H9 (cell line): ENCODE measurements at places on chromosomes 16 and 17. TPM values are rescaled to one million over a fixed set of nuclear protein-coding genes. Genes with fewer than 3 reads are reported as not detected.

SCN4A gene
- total RNA-seq: 5.0 and 5.8 TPM in 2 replicates

CTRB2 gene
- not detected in 2 replicates for total RNA-seq

DNA sequence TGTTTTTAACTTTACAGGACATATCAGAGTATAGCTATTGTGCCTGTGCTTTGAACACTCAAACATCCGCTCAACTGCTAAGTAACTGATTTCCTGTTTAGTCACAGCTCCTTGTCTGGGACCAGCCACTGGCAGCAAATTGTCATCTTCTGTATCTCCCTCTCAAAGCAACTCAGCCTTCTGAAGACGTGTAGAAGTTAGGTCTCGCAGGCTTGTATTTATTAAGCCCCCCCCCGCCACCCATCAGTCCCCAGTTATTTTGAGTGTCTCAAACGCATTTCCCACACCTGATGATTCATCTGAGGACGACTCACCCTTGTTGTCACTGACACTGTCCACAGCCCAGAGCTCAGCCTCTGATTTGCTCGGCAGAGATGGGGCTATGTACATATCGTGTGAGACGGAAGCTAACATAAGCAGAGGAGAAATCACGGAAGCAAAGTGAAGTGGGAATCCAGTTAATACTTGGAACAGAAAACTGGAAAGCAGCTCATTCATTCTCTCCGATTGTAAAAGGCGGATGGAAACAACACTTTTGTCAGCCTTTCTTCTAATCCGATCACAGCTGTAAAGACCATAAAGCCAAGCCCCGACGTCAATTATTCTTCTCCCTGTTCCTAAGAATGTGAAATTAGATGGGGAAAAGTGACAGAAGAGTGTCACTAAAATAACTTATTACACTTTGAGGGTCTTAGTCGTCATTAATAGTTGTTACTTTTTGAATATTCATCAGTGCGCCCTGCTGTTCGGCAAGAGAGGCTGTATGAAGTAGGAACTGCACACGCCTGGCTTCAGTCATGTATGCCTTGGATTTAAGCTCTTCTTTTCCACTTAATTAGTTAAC lies 64.2 kb downstream of the PITPNC1 start:
- DNase-seq: no peak

DNA sequence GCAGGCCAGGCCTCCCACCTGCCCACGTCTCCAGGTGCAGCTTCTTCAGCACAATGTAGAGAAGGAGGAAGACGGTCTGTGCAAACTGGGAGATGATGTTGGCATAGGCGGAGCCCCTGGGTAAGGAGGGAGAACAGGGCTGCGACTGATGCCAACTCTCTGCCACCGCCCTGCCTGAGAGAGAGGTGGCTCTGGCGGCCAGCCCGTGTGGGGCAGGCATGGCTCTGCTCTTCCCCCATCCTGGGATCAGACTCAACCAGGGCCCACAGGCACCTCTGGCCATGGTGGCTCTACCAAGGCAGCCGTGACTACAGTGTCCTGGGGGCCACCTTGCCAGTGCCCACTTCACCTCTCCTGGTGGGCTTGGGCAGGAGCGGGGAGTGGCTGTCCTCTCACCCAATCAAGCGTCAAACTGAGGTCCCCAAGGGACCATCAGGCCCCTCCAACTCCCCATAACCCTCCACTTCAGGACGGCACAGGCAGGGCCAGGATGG lies 8.6 kb downstream of the SLC47A2 start:
- DNase-seq: peak; percentile 30

DNA sequence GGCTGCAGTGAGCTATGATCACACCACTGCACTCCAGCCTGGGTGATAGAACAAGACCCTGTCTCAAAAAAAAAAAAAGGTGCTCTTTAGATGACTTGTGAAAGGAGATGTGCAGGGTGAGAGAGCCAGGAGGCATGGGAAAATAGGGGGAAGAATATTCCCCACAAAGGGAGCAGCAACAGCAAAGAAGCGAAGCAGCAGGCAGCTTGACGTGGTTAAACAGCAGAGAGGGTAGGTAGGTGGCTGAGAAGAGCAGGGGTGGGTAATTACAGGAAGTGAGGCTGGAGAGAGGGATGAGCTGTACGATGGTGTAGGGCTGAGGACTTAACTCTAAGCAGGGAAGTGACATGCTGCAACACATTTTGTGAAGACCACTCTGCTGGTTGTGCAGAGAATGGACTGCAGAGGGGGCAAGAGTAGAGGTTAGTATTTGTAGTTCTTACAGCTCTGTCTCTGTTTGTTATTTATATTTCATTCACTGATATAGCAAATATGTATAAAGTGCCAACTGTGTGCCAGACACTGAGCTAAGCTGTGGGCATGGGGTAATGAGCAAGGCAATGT lies 1.6 kb downstream of the HEATR3 start:
- no peak for DNase-seq

GRCh38 chr16:86880316-86881117 lies 302.2 kb downstream of the FOXL1 start:
- DNase-seq: no peak

DNA sequence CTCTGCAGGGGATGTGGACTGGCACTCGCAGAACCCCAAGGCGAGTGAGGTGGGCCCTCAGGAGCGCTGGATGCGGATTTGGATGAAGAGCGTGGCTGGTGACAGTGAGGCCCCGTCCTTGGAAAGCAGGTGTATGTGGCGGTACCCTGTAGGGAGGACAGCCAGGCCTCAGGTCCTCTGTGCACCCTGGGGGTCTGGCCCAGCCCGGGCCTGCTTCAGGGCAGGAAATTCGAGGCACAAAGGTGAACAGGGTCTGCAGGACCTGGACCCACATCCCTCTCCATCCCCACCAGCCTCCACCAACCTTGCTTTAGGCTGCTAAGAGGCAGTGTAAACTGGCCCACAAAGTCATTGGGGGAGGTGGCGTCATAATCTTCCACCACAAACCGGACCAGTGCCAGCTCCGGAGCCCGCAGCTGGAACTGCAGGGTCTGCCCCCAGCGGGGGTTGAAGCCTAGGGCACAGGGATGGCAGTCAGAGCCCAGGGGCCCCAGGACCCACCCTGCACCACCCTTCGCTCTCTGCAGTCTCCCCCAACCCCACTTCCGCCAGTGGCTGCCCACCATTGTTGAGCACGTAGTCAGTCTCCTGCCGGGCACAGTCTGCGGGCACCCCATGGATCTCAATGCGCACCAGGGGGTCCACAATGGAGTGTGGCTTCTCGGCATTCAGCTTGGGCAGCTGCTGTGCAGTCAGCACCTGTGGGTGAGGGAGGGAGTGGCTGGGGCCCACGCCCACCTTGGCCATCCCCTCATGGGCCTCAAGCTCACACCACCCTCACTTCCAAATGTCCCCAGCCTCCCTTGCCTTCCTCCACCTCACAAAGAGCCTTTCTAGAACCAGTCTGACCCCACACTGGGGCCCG lies 19.5 kb downstream of the PLCD3 start:
- no peak for DNase-seq

DNA sequence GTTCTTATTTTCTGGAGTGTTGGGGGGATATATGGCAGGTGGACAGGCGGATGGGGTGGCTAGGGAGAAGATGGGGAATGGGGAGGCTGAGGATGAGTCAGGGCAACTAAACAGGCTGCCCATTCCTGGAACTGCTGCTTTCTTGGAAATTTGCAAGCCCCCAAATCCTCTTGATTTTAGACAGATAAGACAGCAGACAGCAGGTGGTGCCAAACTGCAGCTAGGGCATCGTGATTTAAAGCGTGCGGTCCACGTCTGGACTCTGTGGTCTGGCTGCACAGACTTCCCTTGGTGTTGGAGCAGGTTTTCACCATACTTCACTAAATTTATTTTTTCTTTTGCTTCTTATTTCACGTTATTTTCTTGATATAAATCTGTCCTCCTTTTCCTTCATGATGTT lies 10.9 kb upstream of the KRT24 start:
- DNase-seq: no peak

- DNase-seq: peak; percentile 98
These were observed 786 bp upstream of the CACNA1G start for GRCh38 chr17:50559674-50560184.

GRCh38 chr17:80151333-80151732 lies 4.4 kb upstream of the EIF4A3 start:
- DNase-seq: no peak

DNA sequence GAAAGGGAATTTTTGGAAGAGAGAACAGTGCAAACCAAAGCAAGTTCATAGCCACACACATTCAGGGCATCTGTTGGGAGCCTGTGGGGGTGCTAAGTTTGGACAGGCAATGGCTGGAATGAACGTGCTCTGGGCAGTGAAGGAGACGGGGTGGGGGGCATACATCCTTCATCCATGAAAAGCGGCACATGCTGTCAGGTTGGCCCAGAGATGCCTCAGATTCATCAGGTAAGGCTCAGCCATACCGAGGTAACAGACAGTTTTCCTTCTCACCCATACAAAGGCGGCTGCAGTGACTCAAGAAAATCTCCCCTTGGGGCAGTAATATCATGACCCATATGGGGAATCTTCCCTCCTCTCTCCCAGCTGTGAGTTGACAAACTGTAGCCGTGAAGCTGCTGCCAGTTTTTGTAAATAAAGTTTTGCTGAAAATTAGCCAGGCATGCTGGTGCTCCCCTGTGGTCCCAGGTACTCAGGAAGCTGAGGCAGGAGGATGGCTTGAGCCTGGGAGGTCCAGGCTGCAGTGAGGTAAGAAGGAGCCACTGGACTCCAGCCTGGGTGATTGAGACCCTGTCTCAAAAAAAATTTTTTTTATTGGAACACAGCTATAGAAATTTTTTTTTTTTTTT lies 9.2 kb upstream of the UBALD2 start:
- DNase-seq: no peak

- DNase-seq: no peak
These were observed 1.0 kb downstream of the RNF166 start for GRCh38 chr16:88705076-88705684.

GRCh38 chr16:5006348-5007193 lies 27.2 kb downstream of the NAGPA start:
- DNase-seq: no peak

DNA sequence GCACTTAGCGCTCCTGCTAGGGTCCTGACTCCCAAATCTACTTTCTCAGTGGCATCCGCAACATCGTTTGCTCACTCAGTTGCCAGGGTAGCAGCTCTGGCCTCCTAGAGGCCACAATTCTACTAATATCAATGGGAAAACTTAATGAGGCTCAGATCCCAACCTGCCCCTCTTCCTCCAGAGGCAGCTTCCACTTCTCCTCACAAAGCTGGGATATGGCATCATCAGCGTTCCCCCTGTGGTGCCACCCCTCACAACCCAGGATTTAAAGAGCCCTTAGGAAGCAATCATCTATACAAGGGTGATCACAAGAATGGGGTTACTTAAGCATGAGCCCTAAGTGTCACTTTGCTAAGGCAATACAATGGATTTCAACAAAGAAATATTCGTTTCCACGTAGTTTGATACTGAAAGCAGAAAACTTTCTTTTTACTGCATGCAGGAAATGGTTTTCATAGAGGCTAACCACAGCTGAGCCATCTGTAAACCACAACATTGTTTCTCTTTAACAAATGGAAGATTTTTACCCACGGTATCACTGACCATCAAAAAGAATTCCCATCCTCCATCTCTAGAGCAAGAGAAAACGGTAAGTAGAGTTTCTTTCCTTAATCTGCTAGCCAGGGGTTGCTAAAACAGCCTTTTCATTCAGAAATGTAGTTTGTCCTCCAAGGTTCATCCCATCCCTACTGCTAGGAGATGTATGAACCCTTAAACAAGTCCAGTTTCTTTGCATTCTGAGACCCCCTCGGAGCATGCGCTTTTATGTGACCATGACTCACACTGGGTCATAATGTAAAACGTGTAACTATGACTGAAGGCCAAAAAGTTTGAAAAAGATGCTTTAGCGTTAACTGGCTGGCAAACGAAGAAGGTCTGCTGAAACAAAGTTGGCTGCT lies 68.3 kb upstream of the BCAR1 start:
- no peak for DNase-seq

- DNase-seq: no peak
These were observed 631 bp downstream of the SP6 start for GRCh38 chr17:47850373-47850691.

DNA sequence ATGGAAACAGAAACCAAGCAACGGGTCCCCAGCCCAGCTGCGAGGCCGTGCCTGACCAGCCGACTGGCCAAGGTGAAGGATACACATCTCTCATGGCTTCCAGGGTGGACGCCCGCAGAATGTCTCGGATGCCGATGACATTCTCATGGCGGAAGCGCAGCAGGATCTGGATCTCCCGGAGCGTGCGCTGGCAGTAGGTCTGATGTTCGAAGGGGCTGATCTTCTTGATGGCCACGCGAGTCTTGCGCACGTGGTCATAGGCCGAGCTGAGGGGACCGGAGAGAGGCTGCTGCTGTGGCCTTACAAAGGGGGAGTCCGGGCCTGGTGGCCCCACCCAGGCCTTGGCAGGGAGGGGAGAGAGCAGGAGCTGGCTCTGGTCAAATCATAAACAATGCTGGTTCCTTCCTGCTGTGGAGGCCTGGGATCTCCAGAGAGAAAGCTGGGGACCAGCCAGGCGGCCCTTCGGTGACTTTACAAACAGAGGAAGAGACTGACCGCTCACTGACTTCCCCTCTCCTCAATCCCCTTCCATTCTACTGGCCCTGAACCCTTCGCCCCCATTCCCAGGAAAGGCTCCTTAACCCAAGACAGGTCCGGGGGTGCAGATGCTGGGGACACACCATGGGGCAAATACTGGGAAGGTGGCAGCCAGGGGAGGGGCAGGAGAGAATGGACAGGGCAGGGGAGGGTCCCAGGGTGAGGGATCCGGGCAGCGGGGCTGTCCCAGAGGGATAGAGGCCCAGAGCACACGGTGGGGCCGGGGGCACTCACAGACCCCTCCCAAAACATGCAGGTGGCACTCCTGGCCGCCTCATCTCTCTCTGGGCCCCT lies 1.1 kb downstream of the MAPK3 start:
- DNase-seq: peak; percentile 33

DNA sequence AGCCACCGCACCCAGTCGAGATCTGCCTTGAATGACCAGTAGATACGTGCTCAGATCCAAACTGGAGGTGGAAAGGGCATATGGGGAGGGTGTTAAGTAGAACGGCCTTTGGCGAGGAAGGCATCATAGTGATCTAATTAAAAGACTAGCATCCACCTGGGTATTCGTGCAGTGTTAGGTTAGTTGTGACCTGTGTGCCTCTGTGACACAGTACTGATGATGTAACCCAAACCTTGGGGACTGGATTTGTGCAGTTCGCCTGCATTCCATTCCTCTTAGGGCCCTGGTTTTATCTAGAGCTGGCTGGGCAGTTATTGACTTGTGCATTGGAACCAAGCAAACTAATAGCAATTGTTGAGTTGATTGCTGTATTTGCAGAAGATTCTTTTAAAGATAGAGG lies 47.9 kb downstream of the SNX29 start:
- no peak for DNase-seq

DNA sequence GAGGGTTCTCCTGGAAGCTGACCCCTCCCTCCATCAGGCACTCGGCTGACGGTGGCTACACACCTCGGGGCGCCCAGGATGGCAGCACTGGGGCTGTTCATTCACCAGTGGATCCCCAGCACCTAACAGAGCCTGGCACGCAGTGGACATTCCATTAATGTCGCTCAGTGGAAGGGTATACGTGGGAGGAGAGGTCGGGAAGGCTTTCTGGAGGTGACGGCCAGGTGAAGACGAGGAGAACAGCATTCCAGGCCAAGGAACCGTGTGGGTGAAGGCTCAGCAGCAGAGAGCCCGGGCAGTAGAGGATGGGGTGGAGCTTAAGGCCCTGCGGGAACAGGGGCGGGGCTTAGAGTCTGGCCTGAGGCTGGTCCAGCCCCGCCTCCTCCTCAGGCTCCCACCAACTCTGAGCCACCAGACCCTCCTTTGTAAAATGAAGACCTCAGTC lies 2.5 kb upstream of the HS3ST6 start:
- DNase-seq: peak; percentile 88
